ENCODE measurements at places on chromosomes 1 and 21.

- DNase-seq, result peak; percentile 48
Measured at GRCh38 chr1:184945029-184945428, 29.3 kb downstream of the NIBAN1 start.

- peak; percentile 64 for DNase-seq
Measured at GRCh38 chr1:93061895-93062792, 16.9 kb upstream of the MTF2 start.

GRCh38 chr1:145720878-145721671 is 1.8 kb downstream of the CD160 start:
- DNase-seq, result peak; percentile 46

GRCh38 chr1:117928881-117929342 is 509 bp downstream of the GDAP2 start:
- DNase-seq, result peak; percentile 62

DNA sequence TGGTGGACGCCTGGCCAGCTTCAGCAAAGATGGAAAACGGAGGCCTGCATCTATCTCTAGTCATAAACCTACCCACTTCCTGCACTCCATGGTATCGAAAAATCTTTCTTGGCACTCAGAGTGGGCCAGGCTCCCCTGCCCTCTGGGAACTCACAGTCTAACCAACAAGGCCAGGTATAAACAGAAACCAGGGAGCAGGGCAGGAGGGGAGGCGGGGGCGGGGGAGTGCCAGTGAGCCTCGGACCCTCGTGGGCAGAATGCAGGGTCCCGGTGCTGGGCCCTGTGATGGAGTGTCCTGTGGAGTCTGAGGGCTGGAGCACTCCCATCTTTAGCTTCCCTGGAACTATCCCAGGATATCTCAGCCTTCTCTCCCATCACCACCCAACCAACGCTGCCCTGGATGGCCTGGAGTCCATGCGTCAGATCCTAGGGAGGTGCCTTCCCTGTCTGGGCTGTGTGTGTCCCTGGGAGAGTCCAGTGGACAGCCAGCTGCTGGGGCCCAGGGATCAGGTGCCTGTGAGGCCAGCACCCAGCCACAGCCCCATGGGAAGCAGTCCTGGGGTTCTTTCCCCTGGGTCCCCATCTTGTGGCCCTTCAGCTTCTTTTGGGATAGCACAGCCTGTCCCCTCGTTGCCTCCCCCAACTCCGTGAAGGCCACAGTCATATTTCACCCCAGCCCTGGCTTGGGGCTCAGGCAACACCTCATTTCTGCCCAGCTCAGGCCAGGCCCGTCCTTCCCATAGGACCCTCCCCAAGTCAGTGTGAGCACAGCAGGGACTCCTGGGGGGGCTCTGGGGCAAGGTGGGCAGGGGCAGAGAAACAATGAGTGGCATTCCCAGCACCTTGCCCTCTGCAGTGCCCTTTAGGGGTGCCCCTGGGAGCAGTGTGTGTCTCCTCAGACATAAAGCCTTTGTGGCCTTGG is 1.1 kb upstream of the EPS8L3 start:
- no peak for DNase-seq

DNA sequence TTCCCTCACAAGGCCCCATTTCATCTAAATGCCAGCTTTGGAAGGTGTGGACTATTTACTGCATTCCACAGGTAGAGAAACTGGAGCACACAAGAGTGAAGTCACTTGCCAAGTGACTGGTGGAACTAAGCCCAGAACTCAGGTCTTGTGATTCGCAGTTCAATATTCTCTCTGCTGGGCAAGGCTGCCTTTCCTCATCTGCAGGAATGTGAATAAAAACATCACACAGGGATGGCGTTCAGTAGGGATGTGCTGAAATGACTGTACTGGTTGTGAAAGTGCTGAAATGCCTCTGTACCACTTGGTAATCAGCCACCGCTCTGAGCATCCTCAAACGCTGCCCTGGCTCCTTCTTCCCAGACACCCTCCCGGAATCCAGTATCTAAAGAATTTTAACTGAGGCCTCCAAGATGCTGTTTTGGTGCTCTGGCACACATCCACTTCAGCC is 145.6 kb downstream of the HIVEP3 start:
- DNase-seq, result peak; percentile 75

DNA sequence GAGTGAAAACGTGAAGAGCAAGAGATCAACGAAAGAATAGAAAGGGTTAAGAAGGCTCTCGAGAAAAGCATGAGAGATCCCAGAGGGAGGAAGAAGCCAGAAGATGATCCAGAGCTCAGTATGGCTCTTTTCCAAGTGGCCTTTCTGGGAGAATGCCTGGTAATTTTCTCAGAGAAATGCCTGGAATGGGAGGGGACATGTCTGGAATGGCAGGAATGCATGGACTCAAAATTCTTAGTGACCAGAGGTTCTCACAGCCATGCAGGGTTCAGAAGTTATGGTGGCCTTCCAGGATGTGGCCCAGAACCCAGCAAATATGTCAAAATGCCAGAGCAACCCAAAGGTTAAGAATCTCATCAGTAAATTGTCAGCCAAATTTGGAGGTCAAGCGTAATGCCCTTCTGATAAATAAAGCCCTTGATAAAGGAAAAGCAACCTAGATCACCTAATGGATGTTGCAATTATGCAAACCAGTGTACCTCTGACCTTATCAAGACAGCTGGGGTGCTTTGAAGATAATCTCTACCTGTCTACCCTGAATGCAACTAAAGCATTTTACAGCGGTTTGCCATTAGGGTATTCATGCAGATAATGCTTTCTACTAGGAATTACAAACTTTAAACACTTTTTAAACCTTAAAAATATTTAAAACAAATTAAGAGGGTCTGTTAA is 53.1 kb downstream of the NBPF6 start:
- peak; percentile 83 for DNase-seq

DNA sequence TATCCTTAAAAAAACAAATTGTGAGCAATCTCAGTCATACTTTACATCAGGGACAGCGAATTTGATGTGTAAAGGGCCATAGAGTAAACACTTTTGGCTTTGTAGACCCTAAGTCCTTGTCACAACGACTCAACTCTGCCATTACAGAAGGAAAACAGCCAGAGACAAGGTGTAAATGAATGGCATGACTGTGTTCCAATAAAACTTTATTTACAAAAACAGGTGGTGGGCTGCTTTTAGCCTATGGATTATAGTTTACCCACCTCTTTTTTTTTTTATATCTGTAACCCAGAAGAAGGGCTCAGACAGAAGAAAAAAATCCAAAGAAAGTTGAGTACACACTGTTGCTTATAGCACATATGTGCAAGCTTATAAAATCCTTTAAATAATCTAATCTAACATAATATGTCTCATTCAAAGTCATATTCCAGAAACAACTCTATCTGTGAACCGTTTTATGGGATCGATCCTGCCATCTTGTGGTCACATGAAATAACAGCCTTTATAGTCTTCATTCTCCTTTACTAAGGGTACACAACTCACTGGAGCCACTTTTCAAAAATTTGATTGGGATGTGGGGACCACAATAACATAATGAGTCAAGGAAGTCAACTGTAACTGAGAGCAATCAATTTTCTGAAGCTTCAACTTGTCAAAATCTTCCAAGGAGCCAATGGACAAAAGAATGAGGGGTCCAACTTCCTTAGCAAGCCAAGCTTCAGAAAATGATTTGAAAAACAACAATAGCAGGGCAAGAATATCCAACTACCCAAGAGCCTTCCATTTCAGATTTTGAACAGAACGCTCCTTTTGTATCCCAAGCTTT is 142.2 kb upstream of the KRTAP19-8 start:
- peak; percentile 74 for DNase-seq

DNA sequence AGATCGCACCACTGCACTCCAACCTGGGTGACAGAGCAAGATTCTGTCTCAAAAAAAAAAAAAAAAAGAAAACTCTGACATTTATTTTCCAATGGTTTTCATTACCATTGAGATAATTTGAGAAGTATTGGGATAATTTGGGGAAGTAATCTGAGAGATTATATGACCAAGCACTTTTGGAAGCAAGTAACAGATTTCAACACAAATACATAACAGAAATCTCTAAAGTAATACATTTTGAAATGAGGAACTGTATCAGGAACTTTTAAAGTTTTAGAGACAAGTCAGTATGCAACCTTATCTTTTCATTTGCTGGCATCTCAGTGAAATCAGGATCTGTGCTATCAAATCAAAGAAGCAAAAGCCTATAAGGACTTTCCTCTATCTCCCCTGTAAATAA is 25.4 kb upstream of the SLC16A1 start:
- DNase-seq, result no peak

- DNase-seq, result no peak
Measured at GRCh38 chr1:147717706-147718097, 42.7 kb downstream of the GJA5 start.

- peak; percentile 45 for DNase-seq
Measured at GRCh38 chr21:37916310-37917051, at the start of gene KCNJ6. TSS of gene KCNJ6 (minus strand) at chr21:37916457. CDS start at chr21:37840682, 75,775 bp downstream.

GRCh38 chr1:201508809-201509208 is 1.9 kb upstream of the CSRP1 start:
- no peak for DNase-seq

DNA sequence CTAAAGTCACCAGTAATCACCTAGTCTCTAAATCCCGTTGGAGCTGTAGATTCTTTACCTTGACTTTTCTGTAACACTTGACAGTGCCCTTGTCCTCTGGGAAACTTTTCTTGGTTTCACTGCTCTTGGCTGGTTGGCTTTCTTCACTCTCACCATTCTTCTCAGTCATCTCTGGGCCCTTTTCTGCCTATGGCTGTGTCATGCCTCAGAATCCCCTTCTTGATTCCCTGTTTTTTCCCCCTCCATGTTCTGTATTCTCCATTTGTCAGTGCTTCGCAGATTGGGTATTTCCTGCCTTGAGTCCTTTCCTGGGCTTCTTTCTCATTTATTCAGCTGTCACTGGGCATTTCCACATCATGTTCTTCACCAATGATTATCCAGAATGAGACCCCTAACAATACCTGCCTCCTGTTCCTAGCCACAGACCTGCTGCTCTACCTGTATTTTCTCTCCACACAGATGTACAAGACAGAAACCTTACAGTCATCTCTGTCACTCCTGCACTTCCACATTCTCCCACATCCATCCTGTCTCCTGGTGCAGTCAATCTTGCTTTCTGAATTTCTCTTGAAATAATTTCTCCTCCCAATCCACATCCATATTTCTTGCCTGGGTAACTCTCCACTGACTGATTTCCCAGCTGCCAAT is 14.7 kb downstream of the UCK2 start:
- DNase-seq, result no peak

DNA sequence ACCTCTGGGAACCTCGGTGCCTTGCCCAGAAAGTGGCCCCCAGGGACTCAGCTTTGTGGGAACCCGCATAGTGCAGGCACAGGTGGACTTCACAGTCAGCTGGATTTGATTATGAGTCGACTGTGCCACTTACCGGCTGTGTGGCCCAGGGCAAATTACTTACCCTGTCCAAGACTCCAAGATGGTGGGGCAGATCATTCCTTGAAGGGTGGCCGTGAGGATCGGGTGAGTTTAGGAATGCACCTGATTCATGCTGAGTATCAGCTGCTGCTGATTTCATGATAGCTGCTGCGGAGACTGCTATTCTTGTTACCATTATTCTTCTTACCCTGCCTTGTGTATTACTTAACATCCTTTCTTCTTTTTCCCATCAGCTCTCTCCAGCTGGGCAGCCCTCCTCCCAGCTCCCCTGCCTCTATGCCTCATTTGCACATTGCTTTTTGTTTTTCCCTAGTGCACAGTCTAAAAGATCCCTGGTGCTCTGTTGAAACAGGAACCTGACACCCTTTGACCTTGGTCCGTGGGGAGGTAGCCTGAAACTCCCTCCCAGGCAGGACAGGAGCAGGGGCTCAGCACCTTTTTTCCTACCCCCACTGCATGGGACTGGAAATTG is 40.5 kb upstream of the FHAD1 start:
- no peak for DNase-seq

DNA sequence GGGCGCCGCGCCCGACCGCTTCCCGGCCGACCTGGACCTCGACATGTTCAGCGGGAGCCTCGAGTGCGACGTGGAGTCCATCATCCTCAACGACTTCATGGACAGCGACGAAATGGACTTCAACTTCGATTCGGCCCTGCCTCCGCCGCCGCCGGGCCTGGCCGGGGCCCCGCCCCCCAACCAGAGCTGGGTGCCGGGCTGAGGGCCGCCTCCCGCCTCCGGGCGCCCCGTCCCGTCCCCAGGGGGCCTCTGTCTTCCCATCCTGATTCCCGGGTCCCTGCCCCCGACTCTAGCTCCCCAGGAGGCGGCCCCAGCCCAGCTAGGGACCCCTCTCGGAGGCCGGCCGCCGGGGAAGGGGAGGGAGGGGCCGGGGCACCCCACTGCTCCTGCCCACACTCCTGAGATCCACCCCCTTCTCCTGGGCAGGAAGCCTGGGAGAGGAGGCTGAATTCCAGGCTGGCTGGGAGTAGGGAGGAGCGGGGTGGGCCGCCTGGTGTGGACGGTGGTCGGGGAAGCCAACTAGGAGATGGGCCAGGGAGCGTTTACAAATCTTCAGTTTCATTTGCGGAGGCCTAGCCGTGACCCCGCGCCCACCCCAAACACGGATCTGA is 21.4 kb downstream of the FOXO6 start:
- DNase-seq, result peak; percentile 16

- no peak for DNase-seq
Measured at GRCh38 chr1:110280126-110280525, 59.1 kb upstream of the RBM15 start.

GRCh38 chr1:8396786-8397406 is 79.0 kb downstream of the SLC45A1 start:
- peak; percentile 95 for DNase-seq

GRCh38 chr1:27394925-27395324 is 2.5 kb downstream of the GPR3 start:
- DNase-seq, result no peak

DNA sequence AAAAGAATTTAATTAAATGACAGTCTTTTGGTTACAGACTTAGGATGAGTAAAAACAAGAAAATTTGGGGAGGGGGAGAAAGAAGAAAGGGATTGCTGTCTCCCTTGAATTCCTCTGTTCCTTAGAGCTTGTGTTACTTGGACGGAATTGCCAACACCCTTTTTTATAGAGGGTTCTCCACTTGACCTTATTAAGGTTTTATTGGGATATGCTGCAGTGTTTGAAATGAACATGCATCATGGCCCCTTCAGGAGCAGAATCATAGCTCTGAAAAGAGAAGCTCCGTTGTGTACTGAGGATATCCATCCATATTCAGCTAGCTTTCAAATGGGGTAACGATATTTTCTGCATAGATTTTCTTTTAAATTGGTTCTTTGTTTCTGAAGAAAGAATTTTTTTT is 48.2 kb upstream of the DNASE2B start:
- no peak for DNase-seq

DNA sequence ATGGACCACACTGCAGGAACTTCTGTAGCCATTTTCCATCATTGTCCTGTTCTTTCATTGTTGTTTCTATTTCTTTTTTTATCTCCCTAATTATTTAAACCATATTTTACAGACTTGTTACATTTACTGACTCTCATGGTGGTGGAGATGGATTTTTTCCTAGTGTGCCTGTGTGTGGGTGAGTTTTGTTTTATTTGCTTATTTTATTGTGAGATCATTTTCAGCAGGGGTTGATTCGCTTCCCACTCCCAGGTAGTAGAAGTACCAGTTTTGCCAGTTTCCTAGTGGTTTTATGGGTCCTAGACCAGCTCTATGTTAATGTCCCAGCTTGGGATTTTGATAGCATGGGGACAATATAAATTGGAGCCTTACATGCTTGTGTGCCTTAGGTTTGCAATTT is 80.0 kb upstream of the BACH1 start:
- no peak for DNase-seq

GRCh38 chr1:47161298-47162040 is 24.2 kb downstream of the CYP4A22 start:
- DNase-seq, result no peak

- no peak for DNase-seq
Measured at GRCh38 chr1:5565281-5566125, 426.7 kb downstream of the NPHP4 start.

All from fibroblast of pulmonary artery (primary cell).